ENCODE measurements at places on chromosomes 1 and 21.

GRCh38 chr1:32636914-32637645 is 13.3 kb downstream of the ZBTB8OS start:
- DNase-seq, result no peak

DNA sequence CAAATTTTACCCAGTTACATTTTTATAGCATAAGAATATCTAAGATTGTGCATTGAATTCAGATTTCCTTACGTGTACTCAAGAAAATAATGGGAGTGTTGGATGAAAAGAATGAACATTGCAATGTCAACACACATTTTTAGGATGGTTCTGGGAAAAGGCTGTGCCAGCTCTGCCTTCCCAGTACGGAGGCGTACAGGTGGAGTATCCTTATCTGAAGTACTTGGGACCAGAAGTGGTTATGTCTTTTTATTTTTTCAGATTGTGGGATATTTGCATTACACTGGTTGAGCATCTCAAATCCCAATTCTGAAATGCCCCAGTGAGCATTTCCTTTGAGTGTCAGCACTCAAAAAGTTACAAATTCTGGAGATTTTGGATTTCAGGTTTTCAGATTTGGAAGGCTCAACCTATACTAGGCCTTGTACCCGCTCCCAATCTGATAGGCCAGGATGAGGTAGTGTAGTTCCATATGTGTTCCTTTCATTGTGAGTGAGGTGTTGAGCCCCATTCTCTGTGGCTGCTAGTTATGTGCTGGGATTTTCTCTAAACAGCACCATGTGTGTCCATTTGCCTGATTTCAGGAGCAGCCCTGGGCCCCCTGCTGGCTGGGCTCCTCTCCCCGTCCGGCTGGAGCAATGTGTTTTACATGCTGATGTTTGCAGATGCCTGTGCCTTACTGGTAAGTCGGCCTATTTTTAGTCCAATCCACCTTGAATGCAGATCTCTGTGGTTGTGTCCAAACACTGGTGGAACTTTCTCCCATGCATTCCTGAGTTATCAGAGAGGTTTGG is 60.8 kb downstream of the SLC37A1 start:
- no peak for DNase-seq

- DNase-seq, result no peak
These were observed 491.3 kb upstream of the VAMP3 start for GRCh38 chr1:7279769-7280168.

DNA sequence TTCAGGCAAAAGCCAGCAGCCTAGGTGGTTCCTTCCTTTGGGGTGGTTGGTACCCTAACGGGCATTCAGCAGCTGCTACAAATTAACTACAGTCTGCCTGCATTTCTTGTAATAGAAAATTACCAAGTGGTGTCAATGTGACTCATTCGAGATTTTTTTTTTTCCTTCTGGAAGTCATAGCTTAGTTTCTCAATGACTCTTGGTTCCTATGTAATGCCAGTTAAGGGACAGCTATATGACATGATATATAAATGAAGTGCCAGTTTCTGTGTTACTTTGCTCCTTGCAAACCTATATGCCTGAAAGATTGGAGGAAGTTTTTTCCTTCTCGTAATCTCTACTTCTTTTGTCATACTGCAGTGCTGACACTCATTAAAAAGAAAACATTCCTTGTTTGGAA is 2.6 kb downstream of the MGST3 start:
- no peak for DNase-seq

DNA sequence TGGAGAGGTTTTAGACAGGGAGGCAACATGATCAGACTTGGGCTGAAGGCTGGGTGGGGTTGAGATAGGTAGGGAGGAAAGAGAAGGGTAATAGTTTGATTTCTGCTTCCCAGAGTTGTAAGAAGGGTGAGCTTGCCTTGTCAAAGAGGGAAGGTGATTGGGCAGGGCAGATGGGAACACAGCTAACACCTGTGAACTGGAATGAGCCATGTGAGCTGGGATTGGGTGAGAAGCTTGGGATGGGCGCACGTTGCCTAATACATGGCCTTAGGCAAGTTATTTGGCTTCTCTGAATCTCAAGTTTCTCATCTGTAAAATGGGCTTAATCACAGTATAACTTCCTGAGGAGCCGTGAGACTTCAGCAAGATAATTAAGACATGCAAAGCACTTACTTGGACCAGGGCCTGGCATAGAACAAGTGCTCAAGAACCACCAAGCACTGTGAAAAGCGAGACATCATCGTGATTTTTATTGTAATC is 33.8 kb upstream of the ID3 start:
- no peak for DNase-seq

DNA sequence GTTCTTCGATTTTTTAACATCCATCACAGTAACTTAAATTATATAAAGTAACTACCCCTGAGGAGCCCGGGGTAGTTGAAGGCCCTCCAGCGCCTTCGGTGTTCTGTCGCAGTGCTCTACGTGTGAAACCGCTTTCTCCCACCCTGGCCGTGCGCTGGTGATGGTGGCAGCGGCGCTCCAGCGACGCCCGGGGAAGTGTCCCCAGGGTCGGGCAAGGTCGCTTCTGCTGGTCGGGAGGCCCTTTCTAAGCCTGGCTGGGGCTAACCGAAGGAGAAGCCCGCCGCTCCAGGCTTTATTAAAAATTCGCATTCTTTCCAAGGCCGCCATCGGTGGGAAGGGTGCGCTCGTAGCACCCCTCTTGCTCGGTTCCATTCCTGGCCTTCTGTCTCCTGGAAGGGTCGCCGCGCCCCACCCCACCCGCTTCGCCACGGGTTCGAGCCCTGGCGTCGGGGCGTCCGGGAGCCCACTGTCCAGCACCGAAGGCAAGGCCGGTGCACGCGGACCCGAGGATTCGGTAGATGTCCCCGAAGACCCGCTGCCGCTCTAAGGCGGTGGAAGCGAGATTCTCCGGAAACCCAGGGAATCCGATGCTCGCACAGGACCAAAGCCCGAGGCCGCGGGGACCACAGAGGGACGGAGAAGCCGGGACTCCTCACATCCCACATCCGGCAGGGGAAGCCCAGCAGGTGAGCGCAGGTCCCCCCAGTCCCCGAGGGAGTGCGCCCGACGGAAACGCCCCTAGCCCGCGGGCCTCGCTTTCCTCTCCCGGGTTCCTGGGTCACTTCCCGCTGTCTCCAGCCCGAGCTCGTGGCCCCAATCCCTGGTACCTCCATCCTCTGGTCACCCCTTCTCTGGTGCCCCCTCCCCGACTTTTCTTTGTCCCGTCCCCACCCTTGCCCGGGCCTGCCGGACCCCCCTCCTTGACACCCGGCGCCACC is 685 bp upstream of the RIPPLY3 start:
- no peak for DNase-seq

DNA sequence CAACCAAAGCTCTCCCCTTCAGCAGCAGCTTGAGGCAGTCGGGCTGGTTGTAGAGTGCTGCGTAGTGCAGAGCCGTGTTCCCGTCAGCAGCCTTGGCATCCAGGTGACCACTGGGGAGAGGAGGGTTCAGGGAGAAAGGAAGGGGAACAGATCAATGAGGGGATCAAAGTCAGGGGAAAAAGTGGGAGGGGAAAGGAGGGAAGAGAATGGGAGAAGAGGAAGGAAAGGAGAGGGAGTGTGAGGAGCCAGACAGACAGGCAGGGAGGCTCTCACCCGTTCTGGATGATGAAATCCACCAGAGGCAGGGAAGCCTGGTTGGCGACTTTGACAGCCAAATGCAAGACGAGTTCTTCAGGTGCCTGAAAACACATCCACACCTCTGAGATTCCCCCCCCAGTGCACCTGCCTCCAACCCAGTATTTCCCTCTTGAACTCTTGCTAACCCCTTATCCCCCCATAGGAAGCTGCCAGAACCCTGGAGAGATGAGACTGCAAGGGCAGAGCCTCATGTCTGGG is 9.8 kb upstream of the TCEA3 start:
- no peak for DNase-seq

DNA sequence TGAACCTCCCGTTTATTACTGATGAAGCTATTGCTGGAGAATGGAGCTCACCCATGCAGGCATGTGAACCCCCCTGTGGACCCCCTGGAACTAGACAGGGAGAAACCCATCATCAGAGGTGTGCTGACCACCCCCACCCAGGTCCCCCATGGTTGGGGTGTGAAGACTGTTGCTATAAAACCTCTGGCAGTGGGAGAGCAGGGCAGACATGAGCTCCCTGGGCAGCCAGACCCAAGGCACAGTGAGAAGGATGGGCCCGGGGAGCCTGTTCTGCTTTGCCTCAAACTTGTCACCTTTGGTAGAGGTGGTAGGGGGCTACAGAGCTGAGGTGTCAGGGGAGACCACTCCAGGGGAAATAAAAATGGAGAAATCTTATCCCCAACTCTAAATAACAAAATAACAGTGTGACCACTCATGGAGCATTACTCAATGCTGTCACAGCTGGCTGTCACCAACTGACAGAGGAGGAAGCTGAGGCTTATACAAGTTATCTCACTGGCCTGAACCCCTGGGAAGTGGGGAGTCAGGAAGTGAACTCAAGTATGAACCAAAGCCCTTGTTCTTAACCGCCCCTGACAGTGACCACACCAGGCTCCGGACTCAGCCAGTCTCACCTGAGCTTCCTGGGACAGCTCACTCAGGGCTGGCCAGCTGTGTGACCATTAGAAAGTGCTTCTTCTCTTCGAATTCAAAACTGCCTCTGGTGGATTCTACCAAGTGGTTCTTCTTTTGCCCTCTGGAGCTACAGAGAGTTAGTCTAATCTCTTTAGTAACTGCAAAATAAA is 698.8 kb downstream of the MATN1 start:
- no peak for DNase-seq

GRCh38 chr1:17475752-17476151 is 36.3 kb upstream of the RCC2 start:
- DNase-seq, result peak; percentile 55

GRCh38 chr1:116075990-116076389 is 35.2 kb upstream of the MAB21L3 start:
- DNase-seq, result no peak

DNA sequence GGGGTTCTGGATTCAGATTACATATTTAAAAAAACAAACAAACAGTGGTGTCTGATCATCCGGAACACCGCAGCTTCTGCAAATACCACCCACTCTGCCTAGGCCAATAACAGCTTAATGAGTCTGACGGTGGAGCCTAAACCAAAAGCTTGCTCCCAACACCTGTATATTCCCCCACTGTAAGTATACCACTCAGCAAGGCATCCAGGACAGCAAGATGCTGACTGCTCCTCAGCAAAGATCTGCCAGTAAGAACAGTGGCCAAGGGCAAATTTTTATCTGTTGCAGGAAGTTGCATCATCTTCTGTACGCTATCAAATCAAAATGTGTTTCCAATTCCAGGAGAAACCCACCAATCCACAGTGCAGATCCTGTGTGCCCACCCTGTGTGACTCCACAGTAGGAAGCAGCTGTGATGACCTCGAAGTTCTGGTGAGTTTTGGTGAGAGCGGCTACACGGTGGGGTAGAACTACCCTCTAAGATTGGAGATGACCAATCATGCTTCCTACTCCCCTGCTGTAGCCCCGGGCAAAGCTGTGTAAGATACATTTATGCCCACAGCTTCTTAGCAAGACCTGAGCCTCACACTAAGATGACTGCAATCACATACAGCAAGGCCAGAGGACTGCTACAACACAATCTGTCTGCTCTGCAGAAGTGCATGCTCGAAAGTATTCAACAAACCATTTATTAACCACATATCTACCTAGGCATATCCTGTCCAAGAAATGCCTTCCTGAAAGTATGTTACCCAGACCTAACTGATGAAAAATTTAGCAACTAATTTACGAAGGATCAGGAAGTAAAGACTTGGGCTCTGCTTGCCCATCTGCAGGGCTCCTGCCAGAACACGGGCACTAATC is 30.5 kb downstream of the SIPA1L2 start:
- DNase-seq, result no peak

GRCh38 chr1:46638921-46639320 is 22.3 kb upstream of the MOB3C start:
- DNase-seq, result no peak

DNA sequence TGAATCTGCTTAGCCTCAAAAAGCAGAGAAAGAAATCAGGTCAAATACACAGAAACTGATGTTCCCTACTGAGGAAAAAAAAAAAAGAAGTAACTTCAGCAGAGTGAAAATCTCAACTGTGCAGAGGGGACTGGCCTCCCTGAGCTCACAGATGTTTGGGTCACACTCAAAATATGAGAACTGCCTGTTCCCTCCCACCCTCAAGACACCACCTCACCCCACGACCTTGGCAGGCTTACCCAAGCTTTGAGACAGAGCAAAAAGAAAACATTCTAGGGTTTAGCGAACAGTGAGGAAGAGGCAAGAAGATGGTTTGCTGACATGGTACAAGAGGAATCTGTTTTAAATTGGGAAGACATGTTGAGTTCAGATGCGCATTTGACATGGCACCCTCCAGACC is 48.8 kb downstream of the NID1 start:
- DNase-seq, result no peak

GRCh38 chr1:163305441-163305840 is 16.3 kb upstream of the NUF2 start:
- DNase-seq, result no peak

DNA sequence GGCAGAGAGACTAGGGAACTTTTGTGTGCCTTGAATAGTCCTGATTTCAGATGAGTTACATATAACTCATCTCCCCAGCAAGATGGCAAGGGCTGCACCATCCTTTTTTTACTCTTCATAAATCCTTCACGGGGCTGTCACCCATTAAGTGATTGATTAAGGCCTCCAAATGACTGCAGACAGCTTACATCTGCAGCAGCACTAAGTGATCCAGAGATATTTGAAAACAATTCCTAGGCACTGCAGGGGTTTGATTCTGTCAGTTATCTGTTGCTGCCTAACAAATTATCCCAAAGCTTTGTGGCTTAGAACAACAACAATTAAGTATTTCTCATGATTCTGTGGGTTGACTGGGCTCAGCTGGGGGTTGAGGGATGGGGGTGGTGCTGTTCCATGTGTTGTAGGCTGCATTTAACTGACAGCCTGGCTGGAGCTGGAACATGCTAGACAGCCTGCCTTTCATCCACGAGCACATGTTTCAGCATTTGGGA is 19.3 kb downstream of the TEX38 start:
- DNase-seq, result no peak

- DNase-seq, result no peak
These were observed 104.4 kb upstream of the GNG12 start for GRCh38 chr1:67937651-67938050.

- DNase-seq, result no peak
These were observed 61.5 kb downstream of the ADARB1 start for GRCh38 chr21:45135868-45136267.
